Activated CD4-positive, alpha-beta T cell treated with anti-CD3 and anti-CD28 coated beads for 1 hour (primary cell): ENCODE measurements at places on chromosomes 7 and 10.

DNA sequence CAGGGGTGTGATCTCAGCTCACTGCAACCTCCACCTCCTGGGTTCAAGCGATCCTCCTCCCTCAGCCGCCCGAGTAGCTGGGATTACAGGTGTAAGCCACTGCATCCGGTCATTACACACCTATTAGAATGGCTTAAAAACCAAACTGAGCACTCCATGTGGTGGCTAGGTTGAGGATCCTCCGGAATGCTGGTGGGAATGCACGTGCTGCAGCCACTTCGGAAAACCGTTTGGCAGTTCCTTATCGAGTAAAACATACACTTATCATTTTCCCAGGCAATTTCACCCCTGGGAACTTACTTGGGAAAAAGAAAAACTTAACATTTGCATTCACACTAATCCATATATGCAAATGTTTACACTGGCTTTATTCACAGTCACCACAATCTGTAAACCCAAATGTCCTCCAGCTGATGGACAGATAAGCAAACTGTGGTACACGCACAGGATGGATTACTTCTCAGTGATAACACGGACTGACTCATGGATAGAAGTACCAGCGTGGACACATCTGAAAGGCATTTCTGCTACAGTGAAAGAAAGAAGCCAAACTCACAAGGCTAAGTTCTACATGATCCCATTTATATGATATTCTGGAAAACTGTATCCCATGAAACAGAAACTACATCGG is 20.4 kb downstream of the RFC2 start:
- DNase-seq: no peak

DNA sequence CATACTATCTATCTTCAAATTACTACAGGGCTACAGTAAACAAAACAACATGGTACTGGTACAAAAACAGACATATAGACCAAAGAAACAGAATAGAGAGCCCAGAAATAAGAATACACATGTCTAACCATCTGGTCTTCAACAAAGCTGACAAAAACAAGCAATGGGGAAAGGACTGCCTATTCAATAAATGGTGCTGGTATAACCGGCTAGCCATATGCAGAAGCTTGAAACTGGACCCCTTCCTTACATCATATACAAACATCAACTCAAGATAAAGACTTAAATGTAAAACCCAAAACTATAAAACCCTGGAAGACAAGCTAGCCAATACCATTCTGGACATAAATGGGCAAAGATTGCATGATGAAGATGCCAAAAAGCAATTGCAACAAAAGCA is 1143.7 kb downstream of the DNAJB9 start:
- DNase-seq: no peak

DNA sequence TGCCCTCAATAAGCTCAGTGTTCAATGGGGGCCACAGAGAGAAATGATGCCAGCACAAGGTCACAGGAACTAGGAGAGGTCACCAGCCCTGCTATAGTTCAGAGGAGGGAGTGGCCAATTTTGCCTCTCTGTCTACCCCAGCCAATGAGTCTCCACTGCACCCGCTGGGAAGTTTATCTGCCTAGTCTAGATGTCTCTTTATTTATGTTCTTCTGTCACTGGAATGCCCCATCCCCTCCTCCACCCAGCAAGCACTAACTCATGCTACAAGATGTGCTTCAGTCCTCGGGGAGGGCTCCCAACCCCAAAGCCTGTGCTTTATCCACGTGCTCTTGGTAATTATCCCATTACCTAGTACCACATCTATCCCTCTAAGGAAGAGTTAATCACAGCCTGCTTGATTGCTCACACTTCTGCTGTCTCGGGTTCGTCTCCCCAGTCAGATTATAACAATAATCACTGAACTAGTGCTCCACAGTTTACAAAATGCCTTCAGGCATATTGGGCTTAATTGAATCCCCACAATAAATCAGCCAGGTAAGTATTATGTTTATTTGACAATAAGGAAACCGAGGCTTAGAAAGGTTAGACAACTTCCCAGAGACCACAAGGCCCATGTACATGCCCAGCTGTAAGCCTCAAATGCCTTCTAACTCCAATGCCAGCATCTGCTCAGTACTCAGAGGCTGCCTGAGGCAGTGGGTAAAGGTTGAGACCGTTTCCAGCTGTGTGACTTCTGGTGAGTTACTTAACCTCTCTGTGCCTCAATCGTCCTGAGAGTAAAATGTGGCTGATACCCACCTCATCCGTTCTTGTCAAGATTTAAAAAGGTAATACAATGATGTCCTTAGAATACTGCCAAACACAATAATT is 3.9 kb downstream of the HIP1 start:
- DNase-seq: no peak

DNA sequence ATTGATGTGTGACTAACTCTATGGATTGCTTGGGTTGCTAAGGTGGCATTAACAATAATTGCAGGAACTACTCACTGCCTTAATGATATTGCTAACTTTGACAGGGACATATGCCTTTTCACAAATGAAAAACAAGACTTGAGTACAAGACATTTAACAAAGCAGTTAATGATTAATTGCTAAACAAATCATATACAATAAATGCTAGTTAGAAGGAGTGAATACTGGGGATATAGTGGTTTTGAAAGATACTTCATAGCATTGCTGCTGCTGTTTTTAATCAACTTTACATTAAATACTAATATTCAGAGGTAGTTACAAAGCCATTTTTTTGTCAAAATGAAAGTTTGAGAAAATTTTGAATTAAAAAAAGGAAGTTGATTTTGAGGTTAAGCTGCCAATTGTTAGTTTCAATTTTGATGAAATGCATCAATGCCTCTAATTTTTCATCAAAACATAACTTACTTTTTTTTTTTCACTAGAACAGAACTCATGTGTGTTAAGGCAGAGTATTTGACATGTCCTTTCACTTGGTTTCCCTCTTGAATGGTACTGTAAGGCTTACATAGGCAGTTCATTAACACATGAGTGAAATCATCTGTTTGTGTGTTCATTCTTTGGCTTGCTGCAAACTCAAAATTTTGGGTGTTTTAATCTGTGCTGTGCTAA is 106.2 kb upstream of the SEMA3D start:
- no peak for DNase-seq

GRCh38 chr10:12579954-12580858 is 230.9 kb downstream of the CAMK1D start:
- DNase-seq: no peak

DNA sequence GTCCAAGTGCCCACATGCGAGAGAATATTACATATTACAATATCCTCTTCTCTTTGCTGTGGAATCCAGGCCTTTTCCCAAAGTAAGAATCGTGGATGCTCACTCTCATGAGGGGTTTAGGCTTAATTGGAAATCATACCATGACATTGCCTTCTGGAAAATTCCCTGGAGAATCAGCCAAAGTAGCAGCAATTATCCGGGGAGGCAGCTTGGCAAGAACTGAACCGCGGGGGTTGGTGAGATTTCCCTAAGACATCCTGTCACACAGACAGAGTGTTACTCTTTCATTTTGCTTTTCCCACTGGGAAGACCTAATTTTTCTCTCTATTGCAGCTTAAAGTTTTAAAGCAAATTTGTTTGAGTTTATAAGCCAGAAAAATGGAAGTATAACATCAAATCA is 463.6 kb upstream of the DPP6 start:
- no peak for DNase-seq
